ENCODE measurements at places on chromosomes 7 and 10.

DNA sequence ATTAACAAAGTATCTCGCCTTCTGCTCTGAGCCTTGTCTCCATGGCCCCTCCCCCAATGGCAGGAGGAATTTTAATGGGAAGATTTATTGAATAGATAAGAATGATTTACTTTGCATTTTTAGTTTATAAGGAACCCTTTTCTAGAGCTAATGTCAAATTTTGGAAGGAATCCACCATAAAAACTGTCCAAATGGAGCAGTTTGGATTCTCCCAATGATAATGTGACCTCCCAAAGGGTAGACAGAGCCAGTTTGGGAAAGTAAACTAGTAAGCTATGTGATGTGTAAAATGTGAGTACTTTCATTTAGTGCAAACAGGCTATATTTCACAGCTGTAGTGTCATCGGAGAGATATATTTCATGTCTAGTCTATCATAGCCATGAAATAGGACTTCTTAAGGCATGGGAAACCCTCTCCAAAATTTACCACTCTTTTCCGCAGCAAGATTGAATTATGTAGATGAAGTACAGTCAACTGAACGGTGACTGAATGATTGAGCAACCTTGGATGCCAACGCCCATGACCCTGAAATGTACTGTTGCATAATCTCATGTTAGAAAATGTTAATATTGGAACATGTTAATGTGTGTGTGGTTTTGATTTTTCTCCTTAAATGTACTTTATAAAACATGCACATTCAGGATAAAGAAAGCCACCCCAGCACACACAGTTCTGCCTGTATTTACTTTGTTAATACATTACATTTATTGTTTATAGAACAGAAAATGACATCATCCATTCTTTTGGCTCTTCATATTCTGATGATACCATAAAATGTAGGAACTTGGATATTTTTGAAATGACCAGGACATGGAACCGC, 140.6 kb downstream of the NRP1 start:
- DNase-seq, result no peak

DNA sequence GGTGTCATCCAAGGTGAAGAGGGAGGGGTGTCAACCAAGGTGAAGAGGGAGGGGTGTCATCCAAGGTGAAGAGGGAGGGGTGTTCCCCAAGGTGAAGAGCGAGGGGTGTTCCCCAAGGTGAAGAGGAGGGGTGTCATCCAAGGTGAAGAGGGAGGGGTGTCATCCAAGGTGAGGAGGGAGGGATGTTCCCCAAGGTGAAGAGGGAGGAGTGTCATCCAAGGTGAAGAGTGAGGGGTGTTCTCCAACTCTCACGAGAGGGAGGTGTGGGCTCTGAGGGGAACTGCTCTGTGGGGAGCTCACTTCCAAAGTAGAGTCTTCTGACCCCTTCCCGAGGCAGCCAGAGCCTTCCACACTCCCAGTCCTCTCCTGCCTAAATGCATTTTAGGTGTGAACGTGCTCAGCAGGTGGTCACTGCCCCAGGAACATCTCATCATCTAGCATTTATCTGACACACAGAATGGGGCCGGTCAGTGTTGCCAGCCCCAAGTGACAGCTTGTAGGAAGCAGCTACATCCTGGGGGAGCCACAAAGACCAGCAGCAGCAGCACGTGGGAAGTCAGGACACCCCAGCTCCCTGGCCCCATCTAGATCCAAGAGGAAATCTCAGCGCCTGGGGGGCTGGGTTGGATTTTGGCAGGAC, 323.8 kb downstream of the GLRX3 start:
- no peak for DNase-seq

DNA sequence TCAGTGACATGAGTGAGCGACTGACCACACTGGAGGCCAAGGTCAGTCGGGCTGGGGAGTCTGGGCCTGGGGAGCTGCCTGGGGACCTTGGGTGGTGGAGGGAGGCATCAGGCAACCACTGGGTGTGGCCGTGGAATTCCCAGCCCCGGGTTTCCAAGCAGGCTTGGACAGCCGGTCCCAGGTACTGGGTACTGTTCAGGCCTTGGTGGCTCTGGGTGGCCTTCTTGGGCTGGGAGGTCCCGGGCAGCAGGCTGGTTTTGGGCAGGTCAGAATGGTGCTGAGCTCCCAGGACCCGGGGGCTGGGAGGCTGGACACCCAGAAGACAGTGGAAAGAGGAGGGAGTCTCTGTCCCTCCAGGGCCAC, 96.0 kb downstream of the MYL10 start:
- DNase-seq, result no peak

DNA sequence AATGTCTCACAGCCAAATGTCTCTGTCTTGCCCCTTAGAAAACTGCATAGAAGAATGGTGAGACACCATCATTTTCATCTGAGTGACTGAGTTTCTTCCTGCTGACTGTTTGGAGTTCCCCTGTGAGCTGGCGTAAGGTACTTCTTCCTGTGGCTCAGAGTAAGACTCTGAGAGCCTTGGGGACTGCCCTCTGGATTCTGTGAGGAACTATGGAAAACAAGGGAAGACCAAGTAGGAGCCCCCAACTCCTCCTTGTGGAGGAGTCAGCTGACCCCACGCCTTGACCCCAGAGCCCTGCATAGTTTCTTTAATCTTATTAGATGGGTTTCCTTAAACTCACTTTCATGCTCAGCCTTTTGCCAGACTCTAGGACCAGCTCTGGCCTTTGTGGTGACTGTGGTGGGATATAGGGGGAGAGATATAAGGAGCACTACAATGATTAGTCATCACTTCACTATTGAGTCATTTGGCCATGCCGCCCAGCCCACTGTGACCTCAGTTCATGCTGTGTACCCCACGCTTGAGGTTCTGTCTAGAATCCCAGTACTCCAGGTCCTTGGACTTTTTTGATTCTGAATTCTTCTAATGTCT, 51.8 kb upstream of the FAM133B start:
- DNase-seq, result no peak

DNA sequence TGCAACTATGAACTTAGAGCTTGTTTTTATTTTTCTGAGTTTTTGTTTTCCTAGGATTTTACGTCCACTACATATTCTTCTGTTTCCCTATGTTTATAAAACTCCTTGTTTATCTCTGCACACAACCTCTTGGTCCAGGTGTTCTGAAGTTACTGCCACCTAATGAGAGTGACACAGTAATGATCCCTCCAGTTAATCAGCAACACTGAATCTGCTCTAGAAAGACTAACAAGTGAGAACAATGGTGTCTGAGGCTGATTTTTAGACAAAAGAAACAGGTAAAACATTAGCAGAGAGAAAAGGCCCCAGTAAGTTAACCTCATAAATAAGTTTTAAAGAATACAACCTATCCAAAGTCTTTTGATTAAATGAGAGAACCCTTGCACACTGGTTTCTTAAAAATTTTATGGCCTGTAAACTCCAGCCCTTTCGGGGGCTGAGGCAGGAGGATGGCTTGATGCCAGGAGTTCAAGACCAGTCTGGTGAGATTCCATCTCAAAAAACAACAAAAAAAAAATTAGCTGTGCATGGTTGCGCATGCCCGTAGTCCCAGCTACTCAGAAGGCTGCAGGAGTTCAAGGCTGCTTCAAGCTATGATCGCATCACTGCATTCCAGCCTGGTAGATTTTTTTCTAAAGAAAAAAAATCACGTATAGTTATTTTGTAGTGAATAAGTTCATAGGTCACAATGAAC, 397.6 kb downstream of the MAGI2 start:
- DNase-seq, result no peak

- DNase-seq, result no peak
These were observed at the start of gene GPR15LG for GRCh38 chr10:84173501-84173929. GPR15LG (plus strand) TSS chr10:84173801; CDS start chr10:84173852, 51 bp downstream.

Measured in putamen (tissue), 1 donor.